ENCODE measurements at places on chromosomes 5 and 9.

DNA sequence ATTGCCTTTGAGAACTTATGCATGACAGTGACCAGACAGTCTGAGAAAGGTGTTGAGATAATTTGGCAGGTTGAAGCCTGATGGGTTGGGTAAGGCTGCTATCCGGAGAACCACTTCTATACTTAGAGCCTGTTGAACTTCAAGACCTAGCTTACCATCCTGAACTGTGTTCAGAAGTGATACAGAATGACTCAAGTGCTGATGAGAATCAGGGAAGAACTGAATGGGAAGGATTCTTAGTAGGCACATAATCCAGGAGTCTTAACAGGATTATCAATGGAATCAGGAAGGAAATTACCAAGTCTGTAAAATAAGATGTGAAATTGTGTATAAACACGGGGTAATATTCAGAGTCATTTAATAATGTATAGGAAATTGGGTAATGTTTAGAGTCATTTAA is 9.0 kb upstream of the PAPPA start:
- DNase-seq, result no peak
- no peak overlapping the region for H3K27ac ChIP-seq
- no peaks in the 10 kb centered on the region for H3K36me3 ChIP-seq
- H3K4me3 ChIP-seq, result no peak overlapping the region
- H3K4me1 ChIP-seq, result no peaks in the 10 kb centered on the region
- H3K27me3 ChIP-seq, result peaks cover 3% of the 10 kb centered on the region

DNA sequence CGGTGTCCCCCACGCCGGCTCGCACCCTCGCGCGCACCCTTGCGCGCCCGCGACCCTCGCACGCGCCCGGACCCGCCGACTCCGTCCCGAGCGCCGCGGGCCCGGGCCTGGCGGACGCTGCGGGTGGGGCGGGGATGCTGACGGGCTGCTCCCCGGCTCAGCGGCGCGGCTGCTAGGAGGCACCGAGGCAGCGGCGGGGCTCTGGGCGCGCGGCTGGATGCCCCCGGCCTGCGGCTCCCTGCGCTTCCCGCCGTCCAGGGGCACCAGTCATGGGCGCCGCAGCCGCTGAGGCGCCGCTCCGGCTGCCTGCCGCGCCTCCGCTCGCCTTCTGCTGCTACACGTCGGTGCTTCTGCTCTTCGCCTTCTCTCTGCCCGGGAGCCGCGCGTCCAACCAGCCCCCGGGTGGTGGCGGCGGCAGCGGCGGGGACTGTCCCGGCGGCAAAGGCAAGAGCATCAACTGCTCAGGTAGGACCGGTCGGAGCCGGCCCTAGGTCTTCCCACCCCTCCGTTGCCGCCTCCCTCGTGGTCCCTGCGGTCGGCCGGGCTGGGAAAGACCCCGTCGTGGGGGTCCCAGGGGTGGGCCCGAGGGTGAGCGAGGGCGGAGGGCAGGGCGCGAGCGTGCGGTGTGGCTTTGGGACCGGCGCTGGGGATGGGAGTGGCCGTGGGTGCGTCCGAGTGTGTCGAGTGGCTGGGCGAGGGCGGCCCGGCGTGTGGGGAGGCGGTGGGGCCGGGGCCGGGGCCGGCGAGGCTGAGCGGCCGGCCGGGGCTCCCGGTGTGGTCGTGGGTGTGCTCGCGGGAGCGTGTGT is 530 bp downstream of the TMEFF1 start:
- H3K4me3 ChIP-seq, result peak overlapping the region; percentile 60
- H3K36me3 ChIP-seq, result no peaks in the 10 kb centered on the region
- H3K27ac ChIP-seq, result no peak overlapping the region

GRCh38 chr5:94849821-94850736 is 231.6 kb downstream of the SLF1 start:
- H3K27me3 ChIP-seq, result no peaks in the 10 kb centered on the region
- H3K4me1 ChIP-seq, result no peaks in the 10 kb centered on the region
- DNase-seq, result peak; percentile 12
- H3K4me3 ChIP-seq, result no peak overlapping the region
- H3K36me3 ChIP-seq, result no peaks in the 10 kb centered on the region

GRCh38 chr5:141787376-141787775 is 90.8 kb downstream of the PCDH1 start:
- no peak for DNase-seq
- H3K4me3 ChIP-seq, result no peak overlapping the region
- H3K36me3 ChIP-seq, result no peaks in the 10 kb centered on the region
- peaks cover 8% of the 10 kb centered on the region for H3K27me3 ChIP-seq

- no peak overlapping the region for H3K4me3 ChIP-seq
- H3K4me1 ChIP-seq, result no peaks in the 10 kb centered on the region
- no peak overlapping the region for H3K27ac ChIP-seq
- H3K27me3 ChIP-seq, result no peaks in the 10 kb centered on the region
Measured at GRCh38 chr5:31477516-31477915, 54.4 kb downstream of the DROSHA start.

DNA sequence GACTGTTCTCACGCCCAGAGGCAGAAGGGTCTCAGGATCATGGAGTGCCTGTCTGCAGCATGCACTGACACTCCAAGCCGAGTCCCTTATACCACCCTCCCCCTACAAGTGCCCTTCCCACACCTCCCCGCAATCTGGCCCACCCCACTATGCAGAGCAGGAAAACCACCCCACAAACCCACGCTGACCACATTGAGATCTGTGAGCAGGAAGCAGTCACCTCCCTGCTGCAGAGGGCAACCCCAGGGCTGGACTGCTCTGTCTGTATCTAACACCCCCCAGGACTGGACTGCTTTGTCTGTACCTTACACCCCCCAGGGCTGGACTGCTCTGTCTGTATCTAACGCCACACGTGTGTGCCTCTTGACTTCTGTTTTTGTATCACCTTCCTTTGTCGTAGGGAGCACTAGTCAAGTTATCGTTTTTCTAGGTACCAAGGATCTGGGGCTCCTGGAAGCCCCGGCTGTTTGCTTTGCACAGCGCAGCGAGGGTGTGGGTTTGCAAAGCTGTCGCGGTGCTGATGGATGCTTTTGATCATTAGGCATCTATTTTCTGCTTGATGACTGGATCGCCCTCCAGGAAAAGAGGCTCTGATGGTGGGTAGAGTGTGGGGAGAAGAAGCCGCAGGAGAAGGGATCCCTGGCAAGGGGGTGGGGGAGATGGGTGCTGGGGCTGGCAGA is 21.5 kb downstream of the OLFM1 start:
- H3K4me3 ChIP-seq, result peak overlapping the region; percentile 51
- peak; percentile 41 for DNase-seq
- H3K36me3 ChIP-seq, result no peaks in the 10 kb centered on the region
- peaks cover 11% of the 10 kb centered on the region for H3K27me3 ChIP-seq
- H3K27ac ChIP-seq, result no peak overlapping the region

DNA sequence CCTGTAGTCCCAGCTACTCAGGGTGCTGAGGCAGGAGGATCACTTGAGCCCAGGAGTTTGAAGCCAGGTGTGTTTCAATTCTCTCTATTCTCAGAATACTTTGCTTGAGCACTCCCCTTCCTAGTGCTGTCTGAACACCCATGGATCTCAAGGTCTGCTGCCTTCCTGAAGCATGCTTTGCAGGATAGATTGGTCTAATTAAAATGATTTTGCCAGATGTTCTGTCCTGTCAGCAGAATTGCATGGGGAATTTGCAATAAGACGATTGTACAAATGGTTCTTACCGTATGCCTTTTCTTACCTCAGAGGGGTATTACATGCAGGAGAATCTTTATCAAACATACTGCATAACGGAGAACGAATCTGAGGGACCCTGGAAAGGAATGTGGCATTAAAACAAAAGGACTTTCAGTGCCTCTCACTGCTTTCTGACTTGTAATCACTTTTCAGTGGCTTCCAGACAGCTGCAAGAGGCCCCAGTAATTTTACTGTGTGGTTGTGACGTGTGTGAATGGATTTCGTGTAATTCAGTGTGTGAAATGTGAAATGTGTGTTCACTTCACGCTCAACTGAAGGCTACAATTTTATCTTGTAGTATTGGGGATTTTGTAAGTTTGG is 587.2 kb upstream of the SEMA6A start:
- no peaks in the 10 kb centered on the region for H3K27me3 ChIP-seq
- no peak for DNase-seq
- no peaks in the 10 kb centered on the region for H3K36me3 ChIP-seq
- H3K4me1 ChIP-seq, result no peaks in the 10 kb centered on the region

- H3K27ac ChIP-seq, result no peak overlapping the region
- H3K4me3 ChIP-seq, result no peak overlapping the region
- H3K36me3 ChIP-seq, result no peaks in the 10 kb centered on the region
- DNase-seq, result no peak
- peaks cover 2% of the 10 kb centered on the region for H3K27me3 ChIP-seq
Measured at GRCh38 chr9:126564128-126564527, 49.6 kb upstream of the LMX1B start.

DNA sequence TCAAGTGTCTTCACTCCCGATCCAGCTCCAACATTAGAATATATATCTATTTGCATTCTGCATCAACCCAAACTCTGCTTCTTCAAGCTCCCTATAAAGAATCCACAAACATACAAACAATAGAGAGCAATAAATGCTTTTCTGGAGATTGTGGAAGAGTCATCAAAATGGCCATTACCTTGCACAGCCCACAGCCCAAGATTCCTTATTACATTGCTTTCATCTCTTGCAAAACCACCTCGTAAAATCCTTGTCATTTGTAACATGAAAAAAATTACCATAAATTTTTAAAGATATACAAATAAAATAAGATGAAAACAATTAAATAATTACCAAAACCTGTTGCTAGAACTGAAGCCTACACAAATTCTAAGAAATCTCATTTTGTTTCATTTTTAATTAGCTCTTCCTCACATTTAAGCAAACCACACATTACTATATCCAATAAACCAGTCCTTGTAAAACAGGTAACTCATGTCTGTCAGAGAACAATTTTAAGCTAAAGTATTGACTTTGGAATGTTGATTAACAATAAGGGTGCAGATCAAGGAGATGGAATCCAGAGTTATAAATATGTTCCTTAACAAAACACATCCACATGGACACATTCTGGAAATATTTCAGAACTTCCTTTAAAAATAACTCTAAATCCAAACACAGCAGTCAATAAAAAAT is 7.1 kb downstream of the SPINK9 start:
- no peak overlapping the region for H3K4me3 ChIP-seq
- no peak overlapping the region for H3K27ac ChIP-seq
- DNase-seq, result no peak
- H3K27me3 ChIP-seq, result no peaks in the 10 kb centered on the region
- no peaks in the 10 kb centered on the region for H3K4me1 ChIP-seq

- peaks cover 9% of the 10 kb centered on the region for H3K27me3 ChIP-seq
- no peaks in the 10 kb centered on the region for H3K36me3 ChIP-seq
- H3K4me3 ChIP-seq, result peak overlapping the region; percentile 19
- no peak overlapping the region for H3K27ac ChIP-seq
- DNase-seq, result no peak
Measured at GRCh38 chr9:129586245-129586644, 34.7 kb downstream of the C9orf50 start.

DNA sequence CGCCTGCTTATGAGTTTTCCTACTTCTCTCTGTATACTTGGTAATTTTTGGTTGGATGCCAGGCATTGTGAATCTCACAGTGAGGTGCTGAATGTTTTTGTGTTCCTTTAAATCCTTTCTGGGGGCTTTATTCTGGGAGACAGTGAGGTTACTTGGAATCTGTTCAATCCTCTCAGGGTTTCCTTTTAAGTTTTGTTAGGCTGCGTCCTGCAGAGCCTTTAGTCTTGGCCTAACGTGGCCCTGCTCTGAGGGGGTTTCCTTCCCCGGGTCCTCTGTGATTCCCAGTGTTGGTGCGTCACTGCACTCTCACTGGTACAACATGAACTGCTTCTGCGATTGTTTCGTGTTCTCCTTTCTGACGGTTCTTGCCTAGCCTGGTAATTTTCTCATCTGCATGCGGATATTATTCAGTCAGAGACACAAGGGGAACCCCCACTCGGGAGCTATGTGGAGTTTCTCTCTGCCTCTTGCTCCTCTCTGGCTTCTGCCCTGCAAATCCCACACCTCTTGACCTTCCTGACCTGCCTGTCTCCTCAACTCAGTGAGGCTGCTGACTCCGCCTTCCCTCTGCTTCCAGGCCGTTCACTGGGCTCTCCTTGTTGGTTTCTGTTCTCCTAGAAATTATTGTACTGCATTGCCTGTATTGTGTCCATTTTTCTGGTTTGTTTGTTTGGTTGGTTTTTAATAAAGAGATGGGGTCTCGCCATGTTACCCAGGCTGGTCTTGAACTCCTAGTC is 128.1 kb downstream of the DAB2IP start:
- H3K27ac ChIP-seq, result no peak overlapping the region
- H3K27me3 ChIP-seq, result no peaks in the 10 kb centered on the region
- no peaks in the 10 kb centered on the region for H3K36me3 ChIP-seq
- DNase-seq, result no peak
- H3K4me3 ChIP-seq, result no peak overlapping the region

DNA sequence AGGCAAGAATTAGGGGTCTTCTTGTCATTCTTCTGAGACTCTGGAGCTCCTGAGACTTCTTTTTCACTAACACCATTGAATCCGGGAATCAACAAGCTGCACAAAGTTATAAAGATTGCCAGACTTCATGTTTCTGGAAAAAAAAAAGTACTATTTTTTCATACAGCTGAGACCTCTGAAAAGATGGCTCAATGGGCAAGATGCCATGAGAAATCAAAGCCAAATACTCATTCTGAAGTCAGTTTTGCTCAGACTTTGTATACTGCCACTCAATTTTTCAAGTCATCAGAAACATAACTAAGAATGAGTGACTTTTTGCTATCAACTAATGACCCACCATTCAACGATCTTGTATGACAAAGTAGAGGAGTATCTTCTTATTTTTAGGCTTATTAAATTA is 512.0 kb downstream of the RAB3C start:
- peaks cover 28% of the 10 kb centered on the region for H3K4me1 ChIP-seq
- H3K27me3 ChIP-seq, result peaks cover 12% of the 10 kb centered on the region
- peak overlapping the region; percentile 76 for H3K27ac ChIP-seq
- H3K36me3 ChIP-seq, result peaks cover 7% of the 10 kb centered on the region
- no peak for DNase-seq

GRCh38 chr5:64883912-64884311 is 115.2 kb downstream of the CWC27 start:
- H3K36me3 ChIP-seq, result no peaks in the 10 kb centered on the region
- no peak overlapping the region for H3K4me3 ChIP-seq
- H3K27ac ChIP-seq, result no peak overlapping the region
- H3K27me3 ChIP-seq, result no peaks in the 10 kb centered on the region
- no peak for DNase-seq

- DNase-seq, result no peak
- H3K4me3 ChIP-seq, result no peak overlapping the region
- H3K27me3 ChIP-seq, result no peaks in the 10 kb centered on the region
- no peak overlapping the region for H3K27ac ChIP-seq
- no peaks in the 10 kb centered on the region for H3K4me1 ChIP-seq
- H3K36me3 ChIP-seq, result no peaks in the 10 kb centered on the region
Measured at GRCh38 chr5:172311605-172312004, 28.0 kb upstream of the UBTD2 start.

DNA sequence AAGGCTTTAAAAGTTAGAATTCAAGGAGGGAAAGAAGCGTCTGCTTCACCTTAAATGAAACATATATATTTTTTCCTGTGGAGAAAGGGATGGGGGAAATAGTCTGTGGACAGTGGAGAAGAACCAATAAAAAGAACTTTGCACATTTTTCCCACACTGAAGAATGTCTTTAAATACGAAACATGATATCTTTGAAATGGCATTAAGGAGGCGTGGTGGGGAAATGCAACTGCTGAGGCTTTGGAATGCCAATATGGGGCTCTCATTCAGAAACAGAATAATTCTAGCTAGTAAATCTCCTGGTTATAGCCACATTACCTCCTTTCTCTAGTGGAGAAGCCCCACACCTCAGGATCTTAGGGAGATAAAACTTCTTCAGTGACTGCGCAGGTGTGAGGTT is 46.8 kb downstream of the TNC start:
- H3K27ac ChIP-seq, result no peak overlapping the region
- H3K36me3 ChIP-seq, result no peaks in the 10 kb centered on the region
- no peaks in the 10 kb centered on the region for H3K4me1 ChIP-seq
- peaks cover 12% of the 10 kb centered on the region for H3K27me3 ChIP-seq
- DNase-seq, result no peak

- H3K27me3 ChIP-seq, result no peaks in the 10 kb centered on the region
- no peak for DNase-seq
- H3K27ac ChIP-seq, result peak overlapping the region; percentile 98
Measured at GRCh38 chr5:132436936-132437335, 53.6 kb downstream of the IRF1 start.

Data from immature natural killer cell (primary cell).